GM04504 (cell line): ENCODE measurements at places on chromosomes 3 and 15.

DNA sequence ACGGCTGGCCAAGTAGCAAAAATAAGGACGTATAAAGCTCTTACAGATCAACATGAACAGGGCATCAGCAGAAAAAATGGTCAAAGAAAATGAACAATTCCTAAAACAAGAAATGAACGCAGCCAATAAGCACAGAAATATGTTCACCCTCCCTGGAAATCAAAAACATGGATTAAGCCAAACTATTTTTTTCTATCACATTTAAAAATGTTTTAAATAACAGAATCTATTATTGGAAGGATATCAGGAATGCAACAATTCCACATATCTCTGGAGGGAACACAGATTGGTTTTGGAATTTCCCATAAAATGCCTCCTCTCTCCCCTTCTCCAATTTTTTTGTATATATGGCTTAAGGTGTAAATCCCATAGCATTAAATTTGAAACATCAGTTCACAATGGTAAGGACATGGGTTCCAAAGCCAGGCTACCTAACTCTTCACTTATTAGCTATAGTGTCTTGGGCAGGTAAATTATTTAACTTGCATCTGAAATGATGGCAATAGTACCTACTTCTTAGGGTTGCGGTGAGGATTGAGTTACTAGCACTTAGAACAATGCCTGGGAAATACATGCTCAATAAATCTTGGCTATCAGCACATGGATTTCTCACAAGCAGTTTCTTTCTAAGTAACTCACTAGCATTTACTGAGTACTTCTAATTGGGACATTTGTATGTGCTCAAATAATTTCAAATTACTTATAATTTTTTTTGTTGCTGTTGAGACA is 10.1 kb downstream of the UACA start:
- no peak for DNase-seq

DNA sequence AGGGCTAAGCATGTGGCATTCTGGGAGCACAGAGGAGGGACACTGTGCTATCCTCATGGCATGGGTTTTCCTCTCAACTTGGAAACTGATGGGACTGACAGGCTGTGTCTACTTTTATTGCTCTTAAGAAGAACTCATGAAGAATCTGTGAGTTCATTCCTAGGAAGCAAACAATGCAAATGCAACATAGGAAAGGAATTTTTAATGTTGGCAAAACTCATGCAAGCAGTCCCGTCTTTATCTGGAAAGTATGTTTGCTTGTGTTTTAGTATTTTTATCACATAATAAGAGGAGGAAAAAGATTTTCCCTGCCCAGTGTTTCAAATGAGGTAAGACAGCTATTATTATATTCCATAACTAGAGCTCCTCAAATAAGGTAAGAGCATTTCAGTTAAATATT is 89.7 kb downstream of the TRIM42 start:
- no peak for DNase-seq

DNA sequence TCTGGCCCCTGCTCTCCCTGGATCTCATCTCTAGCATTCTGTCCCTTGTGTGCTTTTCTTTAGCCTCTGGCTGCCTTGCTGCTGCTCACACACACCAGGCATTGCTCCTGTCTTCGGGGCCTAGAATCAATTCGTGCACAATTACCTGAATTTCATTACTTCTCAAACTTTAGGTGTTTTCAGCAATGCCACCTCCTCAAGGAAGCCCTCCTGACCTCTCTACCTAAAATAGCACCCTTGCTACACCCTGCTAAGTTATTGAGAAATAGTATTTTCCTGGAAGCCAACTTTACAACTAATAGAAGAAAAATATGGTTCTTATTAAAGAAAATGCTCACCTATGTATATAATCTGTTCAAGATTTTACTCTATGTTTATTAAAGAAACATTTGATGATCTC is 40.4 kb downstream of the CP start:
- no peak for DNase-seq

DNA sequence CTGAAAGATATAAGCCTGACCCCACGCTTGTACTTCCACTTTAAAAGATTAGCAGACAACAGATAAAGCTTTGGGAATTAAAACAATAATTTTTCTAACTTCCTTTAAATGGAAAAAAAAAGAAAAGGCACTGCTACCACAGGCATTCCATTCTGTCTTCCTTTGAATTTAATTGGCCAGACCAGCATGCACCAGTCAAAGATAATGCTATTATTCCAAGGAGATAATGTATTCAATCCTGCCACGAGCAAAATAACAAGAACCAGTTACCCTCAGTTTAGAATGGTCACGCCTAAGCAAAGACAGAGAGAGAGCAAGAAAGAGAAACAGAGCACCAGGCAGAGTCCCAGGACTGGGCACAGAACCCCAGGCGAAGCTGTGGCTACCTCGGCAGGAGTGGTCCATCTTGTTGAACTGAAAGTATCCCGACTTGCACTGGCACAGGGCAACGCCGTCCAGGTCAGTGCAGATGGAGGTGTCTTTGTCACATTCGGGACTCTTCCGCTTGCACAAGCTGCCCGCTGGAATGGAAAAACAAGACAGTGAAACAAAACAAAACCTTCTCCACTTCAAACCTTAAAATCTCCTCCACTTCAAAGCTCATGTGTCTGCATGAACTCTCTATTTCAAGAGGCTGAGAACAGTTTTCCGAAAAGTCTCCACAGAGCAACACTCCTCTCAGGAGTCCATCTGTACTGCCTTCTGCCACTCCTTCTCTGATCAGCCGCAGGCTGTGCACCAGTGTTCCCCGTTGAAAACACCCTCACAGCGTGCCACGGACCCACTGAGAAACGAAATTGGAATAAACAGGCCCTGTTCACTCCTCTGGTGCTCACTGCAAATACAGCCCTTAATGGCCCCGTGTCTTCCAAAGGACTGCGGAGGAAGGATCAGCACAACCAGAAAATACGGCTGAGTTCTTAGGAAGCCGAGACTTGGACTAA is 58.2 kb downstream of the HEG1 start:
- DNase-seq = no peak

DNA sequence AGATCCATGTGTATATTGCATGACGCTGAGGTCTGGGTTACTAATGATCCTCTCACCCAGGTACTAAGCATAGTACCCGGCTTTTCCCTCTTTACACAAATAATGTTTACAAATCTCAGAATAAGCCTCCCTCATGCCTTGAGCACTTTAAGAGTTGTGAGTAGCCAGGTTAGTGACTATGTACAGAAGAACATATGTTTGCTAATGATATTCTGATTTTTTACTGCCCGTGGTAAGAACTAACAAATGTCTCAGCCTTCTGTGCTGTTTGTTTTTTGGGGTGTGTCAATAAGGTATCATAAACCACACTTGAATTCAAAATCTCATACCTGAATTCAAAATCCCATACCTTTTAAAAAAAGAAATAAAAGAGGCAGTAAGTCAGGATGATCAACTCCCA is 59.5 kb downstream of the ABCC5 start:
- no peak for DNase-seq

DNA sequence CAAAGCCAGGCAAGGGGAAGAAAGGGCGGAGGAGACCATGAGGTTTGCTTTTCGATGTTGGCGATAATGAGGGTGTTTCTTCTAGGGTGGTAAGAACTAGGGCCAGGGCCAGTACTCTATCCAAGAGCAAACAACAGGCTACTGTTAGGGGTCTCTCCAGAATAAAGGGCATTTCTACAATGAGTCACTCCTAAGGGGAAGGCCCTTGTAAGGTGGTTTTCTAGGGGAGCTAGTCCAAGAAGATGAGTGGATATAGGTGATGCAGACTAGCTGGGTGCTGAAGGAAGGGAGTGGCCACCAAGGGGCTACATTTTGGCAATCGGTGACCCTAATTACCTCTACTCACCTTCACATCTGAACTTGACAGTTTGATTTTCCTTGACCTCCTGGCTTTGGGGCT is 148.5 kb upstream of the HACD2 start:
- DNase-seq = no peak

DNA sequence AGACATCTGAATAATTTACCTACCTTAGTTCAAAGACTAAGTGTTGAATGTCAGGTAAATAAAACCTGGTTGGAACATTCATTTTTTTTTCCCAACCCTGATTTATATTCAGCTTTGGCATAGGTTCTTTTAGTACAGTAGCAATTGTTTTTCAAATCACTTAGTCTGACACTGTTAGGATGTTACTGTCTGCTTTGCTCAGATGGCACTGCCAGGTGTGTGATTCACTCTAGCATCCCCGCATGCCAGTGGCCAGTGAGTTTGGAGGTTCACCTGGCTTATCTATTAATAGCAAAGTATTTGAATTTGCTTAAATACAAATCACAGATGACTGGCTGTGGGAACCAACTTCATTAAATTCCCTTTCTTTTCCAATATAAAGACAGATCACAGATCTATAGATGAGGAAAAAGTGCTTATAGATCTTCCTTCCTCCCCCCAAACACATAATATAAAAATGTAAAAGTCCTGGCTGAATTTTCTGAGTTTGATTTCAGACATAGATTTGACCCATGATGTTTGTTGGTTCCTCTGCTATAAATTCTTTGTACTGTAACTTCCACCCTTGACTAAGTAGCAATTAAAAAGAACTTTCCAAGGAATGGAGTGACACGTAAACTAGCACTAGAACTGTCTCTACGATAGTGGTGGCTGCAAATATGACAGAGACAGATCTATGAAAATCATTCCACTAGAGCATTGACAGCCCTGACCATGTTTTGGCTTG is 3.9 kb downstream of the THBS1 start:
- peak; percentile 28 for DNase-seq

- no peak for DNase-seq
These were observed 32.9 kb downstream of the CRYGS start for GRCh38 chr3:186511245-186511644.

GRCh38 chr3:39548282-39548681 is 80.8 kb downstream of the MOBP start:
- DNase-seq = no peak

GRCh38 chr3:142057331-142057725 is 92.0 kb downstream of the TFDP2 start:
- DNase-seq = no peak

- DNase-seq = peak; percentile 40
These were observed 207.1 kb upstream of the PFN2 start for GRCh38 chr3:150177673-150178381.

DNA sequence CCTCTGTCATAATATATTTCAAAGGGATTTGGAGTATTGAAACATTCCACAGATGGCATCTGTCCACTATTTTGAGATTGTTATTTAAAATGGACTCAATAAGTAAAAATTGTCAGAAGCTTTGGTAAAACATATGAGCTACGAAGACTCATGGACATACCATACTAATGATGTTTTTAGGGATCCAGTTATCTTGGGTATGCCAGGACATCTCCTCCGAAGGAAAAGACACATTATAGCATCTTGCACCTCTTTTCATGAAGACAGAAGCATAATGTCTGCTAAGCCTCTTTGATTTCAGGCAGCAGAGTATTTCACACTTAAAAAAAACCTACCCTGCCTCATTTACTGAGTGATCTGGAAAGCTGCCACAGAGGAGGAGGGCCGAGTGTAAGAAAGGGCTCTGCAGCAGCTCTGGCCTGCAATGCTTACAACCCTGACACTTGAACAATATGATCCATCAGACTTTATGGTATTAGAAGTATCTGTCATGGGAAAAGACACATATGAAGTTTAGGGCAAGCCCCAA is 284.8 kb downstream of the TUSC7 start:
- no peak for DNase-seq

- DNase-seq = no peak
These were observed 73.4 kb upstream of the SLC2A2 start for GRCh38 chr3:171099911-171100310.

DNA sequence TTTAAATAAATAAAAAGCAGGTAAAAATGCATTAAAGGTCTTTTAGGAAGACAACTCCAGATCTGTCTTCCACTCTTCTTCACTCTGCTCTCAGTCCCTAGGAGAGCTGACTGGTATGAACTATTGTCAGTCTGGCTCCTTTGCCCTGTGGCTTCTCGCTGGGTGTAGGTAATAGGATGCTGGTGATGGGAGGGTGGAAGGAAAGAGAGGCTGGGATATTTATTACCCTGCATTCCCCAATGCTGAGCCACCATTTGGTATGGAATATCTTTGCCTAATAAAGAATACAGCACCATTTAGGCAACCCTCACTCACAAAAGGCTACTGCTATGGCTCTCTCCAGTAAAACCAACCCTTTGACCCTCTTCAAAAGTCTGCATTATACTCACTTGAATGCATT is 326.9 kb downstream of the CNTN3 start:
- peak; percentile 7 for DNase-seq

DNA sequence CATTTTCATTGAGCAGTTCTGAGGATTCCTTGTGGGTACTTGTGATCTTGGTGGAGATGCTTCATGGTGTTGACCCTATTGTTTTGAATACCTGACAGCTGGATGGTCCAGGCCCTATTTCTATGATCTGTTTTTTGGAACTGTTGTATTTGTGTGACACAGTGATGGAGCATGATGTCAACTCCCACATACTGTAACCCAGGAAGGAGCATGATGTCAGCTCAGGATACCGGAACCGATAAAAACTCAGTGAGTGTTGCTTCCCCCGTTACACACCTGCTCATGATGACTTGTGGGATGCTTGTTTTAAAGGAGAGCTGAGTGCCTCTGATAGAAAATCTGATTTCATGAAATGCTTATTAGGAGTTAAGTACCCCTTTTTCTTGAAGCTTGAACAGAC is 45.1 kb downstream of the ZBTB38 start:
- no peak for DNase-seq

DNA sequence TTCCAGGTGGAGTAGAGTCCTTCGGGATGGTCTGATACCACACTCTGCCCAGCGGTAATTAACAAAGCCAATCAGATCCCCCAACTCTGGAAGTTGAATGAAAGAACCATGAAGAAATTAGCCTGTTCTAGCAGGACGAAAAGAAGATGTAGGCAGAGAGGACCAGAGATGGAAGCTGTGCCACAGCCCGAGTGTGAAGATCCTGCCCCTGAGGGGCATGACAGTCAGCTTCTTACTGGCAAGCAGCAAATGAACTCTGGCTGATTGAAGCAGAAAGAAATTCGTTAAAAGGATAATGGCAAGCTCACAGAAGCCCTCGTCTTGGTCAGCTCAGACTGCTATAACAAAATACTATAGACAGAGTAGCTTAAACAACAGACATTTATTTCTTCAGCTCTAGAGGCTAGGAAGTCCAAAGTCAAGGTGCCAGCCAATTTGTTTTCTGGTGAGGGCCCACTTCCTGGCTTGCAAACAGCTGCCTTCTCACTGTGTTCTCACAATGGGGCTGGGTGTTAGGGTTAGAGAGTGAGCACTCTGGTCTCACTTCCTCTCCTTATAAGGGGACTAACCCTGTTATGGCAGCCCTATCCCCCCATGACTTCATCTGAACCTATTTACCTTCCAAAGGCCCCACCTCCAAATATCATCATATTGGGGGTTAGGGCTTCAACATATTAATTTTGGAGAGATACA is 307.1 kb downstream of the VPS13C start:
- DNase-seq = no peak

- DNase-seq = peak; percentile 82
These were observed 16.6 kb upstream of the LRRK1 start for GRCh38 chr15:100902436-100903167.

DNA sequence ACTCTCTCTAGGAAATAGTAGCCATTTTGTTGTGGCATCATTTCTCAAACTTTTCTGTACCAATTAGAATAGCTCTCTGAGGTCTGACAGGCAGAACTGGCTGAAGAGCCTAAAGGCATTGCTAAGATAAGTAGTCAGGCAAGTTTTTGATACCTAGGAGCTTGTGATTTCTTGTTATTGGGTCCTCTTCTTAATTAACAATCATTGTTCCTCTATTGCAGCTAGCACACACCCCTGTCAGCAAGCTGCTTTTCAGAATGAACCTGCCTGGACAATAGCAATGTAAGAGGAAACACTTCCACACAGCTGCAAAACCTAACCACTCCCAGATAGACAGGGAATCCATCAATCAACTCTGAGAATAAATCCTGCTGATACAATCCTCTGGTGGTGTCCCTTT is 403.9 kb upstream of the TBL1XR1 start:
- no peak for DNase-seq

- DNase-seq = no peak
These were observed 29.8 kb upstream of the CHL1 start for GRCh38 chr3:166799-167198.
